ENCODE measurements at places on chromosomes 6 and 20.

- DNase-seq: no peak
These were observed 231.4 kb downstream of the PAX1 start for GRCh38 chr20:21936720-21937380.

- DNase-seq: no peak
These were observed 220.5 kb upstream of the PMEPA1 start for GRCh38 chr20:57930351-57930750.

- DNase-seq: no peak
These were observed 182.1 kb downstream of the UTRN start for GRCh38 chr6:144467172-144467762.

GRCh38 chr20:25009218-25010145 is 16.9 kb upstream of the APMAP start:
- no peak for DNase-seq

DNA sequence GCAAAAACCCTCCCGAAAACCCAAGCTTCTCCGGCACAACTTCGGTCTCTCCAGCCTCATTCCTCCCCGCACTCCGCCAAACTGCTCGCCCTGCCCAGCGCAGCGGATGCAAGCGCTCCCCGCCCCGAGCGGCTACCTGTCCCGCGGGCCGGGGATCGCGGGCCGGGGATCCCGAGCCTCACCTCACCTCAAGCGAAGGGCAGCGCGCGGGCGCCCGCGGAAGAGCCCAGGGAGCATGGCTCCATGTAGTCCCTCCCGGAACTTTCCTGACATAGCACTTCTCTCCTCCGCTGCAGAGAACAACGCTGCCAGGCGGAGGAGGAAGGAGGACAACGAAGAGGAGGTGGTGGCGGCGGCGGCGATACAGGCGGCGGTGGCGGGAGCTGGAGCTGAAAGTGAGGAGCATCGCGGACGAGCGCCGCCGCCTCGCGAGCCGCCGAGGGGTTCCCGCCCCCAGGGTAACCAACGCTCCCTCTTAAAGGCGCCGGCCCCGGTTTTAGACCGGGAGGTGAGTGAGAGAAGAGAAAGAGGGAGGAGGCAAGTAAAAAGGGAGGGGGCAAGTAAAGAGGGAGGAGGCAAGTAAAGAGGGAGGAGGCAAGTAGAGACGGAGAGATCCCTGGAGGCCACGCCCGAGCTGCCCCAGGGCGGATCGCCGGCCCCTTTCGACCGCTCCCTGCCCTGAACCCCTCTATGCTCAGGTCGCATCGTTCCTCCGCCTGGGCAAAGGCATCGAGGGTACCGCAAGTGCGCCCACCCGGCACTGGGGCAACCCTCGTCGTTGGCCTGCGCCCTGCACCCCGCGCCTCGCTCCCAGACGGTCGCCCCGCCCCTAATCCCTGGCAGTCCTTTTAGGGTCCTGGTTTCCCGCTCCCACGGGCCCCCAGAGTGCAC is at the start of gene GPR63:
TSS of gene GPR63 (minus strand) at position 397 of the 891 bp plus-strand sequence. CDS start 37,746 bp downstream, outside the sequence.
- DNase-seq: peak; percentile 80

GRCh38 chr6:77371748-77372147 is 91.5 kb downstream of the HTR1B start:
- no peak for DNase-seq

- no peak for DNase-seq
These were observed 86.2 kb downstream of the CFAP61 start for GRCh38 chr20:20138301-20139064.

GRCh38 chr20:60362531-60362930 is 404.3 kb downstream of the CDH26 start:
- DNase-seq: no peak

GRCh38 chr6:138726066-138726756 is 47.4 kb upstream of the CCDC28A start:
- no peak for DNase-seq

- DNase-seq: peak; percentile 64
These were observed 214.9 kb downstream of the LY86 start for GRCh38 chr6:6803180-6803977.

DNA sequence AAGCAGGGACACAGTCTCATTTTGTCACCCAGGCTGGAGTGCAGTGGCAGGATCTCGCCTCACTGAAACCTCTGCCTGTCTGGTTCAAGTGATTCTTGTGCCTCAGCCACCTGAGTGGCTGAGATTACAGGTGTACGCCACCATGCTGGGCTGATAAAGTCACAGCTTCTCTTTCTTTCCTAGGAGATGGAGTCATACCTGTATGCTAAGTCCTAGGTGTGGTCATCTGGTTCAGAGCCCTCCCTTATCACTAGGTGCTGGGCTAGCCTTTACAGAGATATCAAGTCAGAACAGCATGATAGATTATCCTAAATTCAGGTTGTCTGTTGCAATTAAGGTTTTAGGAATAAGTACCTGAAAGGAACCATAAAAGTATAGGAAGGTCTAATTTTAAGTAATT is 86.7 kb downstream of the AHI1 start:
- no peak for DNase-seq

DNA sequence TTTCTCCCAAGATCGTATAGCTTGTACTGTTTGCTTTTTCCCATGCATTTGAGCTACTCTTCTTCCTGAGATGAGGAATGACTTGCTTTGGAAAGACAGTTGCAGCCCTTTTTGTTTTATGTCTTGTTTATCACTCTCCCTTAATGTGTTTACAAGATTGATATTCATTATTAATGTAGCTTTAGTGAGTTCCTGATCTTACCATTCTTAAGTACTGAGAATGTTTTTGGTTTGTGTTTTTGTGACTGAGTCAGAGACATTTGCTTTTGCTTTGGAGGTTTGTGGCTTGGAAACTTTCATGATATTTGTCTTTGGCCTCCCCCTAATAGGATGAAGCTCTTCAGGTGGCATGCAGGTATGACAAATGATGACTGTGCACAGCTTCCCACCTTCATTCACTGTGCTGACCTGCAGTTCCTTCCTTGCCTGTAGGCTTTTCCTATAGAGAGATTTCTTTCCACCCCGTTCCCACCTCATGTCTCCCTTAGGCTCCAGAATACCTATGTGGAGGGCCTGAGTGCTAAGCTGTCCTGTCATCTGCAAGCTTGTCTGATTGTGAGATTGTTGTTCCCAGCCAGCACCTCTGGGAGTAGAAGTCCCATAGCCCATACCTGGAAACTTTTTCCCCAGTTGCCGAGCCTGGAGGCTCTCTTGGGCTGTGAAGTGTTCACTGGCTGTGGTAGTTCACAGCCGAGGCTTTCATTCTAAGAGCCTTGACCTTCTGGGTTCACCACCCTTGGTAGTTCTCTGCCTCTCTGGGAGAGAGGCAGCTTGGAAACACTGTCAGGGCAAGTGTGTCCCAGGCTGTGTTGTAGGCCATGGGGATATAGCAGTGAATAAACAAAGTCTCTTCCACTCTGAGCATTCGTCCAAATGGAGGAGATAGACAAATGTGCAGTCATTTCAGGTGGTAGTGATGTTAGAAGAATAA is 27.1 kb downstream of the CDS2 start:
- DNase-seq: no peak
